RCC 7860 (cell line): ENCODE measurements at places on chromosomes 6 and 20.
A peak's percentile ranks its signal among the peaks of the same experiment; 100 is the strongest.

DNA sequence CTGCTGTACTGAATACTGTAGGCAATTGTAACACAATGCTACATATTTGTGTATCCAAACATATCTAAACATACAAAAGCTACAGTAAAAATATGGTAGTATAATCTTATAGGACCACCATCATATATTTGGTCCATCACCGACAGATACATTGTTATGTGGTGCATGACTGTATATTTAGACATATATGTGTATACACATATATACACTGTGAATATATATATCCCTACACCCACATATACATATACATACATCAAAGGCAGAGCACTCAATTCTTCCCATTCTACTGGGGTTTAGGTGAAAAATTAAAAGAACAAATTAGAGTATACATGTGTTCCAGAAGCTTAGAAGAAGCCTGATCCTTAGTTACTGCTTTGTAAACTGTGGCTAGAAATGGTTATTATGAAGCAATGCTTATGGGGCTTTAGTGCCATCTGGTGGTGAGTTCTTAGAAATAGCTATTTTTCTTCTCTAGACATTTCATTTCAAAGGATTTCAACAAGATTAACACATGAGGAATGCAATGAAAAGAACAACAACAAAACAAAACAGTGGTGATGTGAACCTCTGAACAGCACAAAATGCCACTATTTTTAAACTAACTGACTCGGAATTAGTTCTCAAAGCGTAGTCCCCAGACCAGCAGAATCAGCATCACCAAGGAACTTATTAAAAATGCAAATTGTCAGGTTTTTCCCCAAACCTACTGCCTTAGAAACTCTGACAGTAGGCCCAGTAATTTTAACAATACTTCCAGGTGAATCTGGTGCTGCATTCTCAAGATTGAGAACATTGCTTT, 38.0 kb downstream of the PKHD1 start:
- peak; percentile 31 for DNase-seq

DNA sequence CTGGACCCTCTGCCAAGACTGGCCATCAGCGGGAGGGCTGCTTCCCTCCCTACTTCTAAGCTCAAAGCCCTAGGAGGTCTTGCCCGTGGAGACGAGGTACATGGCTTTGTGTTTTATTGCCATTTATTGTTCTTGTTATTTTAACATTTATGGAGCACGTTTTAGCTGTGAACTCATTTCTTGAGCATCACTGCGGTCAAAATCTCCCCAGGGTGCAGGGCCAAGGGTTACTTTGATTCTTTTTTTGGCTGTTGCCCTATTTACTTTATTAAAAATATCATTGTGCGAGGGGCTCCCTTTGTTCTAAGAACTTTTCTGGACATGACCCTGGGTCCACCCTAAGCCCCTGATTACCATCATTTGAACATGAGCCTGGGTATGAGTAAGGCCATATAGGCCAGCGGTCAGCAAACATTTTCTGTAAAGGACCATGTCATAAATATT, 51.6 kb downstream of the EYA2 start:
- no peak for DNase-seq

DNA sequence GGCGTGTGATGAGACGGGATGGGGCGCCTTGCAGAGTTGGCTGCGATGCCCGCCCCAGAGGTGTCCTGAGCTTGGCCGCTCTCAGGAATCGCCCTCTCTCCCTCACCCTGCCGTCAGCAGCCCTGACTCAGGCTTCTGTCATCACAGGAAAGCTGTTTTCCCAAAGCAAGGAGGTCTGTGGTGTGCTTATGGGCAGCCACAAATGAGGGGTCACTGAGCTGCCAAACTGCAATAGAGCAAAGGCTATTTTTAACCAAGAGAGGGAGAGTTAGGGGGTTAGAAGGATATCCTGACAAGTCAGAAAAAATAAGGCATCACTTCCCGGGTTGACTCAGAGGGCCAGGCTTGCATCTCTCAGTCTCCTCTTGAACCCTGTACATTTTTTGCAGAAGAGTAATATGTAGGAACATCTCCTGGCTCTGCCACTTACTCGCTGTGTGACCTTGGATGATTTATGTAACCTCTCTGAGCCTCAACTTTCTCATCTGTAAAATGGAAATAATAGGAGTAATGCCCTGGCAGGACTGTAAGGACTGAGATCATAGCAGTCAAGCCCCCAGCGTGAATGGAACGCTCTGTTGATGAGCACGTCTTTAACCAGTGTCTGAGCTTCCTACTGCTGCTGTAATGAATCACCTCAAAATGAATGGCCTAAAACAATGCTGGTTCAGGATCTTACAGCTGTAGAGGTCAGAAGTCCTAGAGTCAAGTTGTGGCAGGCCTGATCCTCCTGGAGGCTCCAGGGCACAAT, 181.9 kb downstream of the NFATC2 start:
- DNase-seq: peak; percentile 100

DNA sequence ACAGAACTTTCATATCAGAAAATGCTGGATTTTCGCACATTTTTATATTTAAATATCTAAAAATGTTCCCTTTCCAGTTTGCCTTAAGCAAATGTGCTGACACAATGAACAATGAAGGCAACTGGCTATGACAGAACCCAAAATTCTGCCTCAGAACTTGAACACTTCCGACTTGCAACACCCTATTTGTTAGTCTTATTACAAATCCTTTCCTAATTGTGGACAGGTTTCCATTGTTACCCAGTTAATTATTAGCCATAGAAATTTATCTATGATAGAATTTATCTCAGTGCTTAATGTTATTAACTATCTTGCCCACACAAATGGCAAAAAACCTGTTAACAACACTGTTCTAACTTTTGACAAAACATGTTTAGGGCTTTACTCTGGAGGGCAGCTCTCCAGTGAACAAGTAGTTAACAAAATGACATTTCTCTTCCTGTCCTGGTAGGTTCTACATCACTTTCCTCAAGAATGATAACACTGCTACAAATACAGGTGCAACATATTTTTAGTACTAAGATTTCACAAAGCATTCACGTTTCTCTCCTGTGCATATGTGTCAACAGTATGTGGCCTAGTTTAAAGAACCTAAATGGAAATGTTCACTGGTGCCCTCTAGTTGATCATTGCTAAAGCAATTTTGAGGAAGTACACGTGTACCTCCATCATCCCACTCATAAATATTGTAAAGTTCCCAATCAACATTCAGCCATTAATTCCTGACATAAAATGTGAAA, 58.4 kb downstream of the HIVEP2 start:
- DNase-seq: peak; percentile 36

GRCh38 chr6:1619098-1619672, 9.5 kb downstream of the FOXC1 start:
- no peak for DNase-seq

- DNase-seq: no peak
These were observed 233.5 kb upstream of the TAB2 start for GRCh38 chr6:149084026-149084425.

DNA sequence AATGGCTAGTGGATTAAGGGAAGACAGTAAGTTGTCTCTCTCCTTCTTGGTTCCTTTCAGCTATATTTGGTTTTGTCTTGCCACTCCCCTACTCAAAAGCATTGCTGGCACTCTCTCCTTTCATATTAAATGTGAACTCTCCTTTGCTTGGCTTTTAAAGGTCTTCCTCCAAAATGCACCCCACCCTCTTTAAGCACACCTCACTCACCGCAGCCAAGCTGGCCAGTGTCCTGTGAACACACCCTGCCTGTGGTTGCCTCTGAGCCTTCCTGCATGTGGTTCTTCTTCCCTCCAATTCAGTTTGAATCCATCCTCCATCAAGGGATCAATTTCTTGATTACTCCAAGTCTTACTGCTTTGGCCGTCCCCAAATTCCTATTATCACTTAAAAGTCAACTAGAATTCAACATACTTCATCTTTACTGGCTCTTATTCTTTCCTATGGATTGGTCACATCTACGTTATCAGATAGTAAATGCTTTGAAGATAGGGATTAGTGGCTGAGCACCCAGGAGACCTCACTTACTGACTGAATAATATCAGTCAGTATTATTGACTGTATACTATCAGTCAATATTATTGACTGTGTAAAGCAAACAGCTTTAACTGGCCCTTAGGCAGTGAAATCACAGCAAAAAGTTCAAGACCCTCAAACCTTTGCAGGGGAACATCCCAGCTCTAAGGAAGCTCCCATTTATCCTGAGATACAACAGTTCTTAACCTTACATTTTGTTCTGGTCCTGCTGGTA, 41.6 kb upstream of the SPDEF start:
- DNase-seq: no peak

DNA sequence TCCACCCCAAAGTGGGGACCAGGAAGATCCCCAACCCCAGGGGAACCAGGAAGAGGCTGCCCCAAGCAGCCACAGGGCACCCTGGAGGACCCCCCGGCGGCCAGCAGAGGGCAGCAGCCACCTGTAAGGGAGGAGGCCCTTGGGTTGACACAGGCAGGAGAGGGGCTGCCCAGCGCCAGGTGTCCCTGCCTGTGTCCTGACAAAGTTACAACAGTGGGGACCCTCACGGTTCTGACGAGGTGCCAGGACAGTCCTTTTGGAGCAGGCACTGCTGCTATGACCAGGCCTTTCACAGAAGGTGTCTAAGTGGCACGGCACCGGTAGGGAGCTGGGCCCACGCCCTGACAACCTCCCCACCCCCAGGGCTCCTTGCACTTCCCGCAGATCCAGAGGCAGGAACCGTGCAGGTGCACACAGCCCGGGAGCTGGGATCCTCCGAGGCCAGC, 176.7 kb downstream of the BMP7 start:
- peak; percentile 18 for DNase-seq

DNA sequence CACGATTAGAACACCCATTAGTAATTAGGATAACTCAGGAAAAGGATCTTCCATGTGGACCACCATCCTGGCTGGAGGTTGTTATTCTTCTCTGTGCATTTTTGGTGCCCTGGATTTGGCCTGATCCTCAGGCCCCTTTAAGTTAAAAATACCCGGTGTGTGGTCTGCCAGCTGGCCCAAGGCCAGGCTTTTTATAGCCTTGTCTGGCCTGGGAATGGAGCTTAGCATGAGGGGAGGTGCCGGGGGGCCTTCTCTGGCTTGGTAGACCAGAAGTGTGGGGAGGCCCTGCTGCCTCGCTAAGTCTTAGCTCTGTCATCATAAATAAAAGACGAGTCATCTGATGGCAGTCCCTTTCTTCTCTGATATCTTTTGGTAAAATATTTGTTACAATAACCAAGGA, 71.4 kb downstream of the ARID1B start:
- DNase-seq: peak; percentile 17

GRCh38 chr6:163775313-163775712, 360.8 kb downstream of the QKI start:
- DNase-seq: no peak

DNA sequence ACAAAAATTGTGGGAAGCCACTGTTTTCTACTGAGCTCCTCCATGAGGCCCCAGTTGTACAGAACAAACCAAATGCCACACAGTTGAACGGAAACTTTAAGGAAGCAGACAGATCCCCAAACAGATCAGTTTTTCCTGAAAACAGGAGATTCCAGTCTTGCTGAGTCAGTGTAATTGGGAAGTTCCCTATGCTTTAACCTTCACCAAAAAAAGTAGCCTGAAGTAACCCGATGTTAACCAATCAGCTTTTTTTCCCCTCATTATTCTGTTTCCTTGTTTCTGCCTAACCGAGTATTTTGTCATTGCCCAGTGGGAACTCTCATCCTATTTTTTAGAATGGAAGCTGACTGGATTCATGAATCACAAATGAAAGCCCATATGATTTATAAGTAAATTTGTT, 36.7 kb downstream of the MARCKS start:
- DNase-seq: no peak

GRCh38 chr20:41469868-41470267, 103.2 kb upstream of the EMILIN3 start:
- no peak for DNase-seq

- no peak for DNase-seq
These were observed 68.1 kb upstream of the CEP85L start for GRCh38 chr6:118719351-118720124.

GRCh38 chr6:153059757-153060156, 57.2 kb upstream of the MTRF1L start:
- no peak for DNase-seq

- DNase-seq: no peak
These were observed 26.1 kb downstream of the CEP57L1 start for GRCh38 chr6:109121411-109121810.

DNA sequence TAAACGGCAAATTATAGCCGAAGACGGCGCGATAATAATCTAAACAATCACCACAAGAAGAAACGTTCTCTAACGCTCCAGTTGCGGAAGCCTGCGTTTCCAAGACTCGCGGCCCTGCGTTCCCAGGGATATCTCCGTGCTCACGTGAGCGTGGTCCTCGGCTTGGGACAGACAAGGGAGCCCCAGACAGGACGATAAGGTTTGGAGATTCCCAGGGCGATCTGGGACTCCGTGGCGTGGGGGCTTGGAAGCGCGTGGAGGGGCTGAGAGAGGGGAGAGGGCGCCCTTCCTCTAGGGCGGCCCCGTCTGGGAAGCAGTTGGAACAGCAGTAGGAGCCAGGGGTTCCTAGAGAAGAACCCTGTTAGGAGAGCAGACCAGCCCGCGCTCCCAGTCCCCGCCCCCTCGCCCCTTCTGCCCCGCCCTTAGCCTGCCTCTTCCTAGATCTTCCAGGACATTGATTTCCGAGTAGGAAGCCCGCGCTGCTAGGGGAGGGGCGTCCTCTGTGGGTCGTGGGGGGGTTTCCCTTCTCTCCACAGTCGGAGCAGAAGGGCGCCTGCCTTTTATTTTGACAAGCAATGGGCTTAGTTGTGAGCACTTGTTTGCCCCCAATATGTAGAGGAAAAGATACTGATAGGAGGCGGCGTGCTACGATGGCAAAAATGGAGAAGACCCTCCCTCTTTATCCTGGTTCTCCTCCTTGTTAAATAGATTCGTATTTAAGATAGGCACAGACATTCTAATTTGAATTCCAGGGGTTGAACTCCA, 10.6 kb downstream of the NRN1 start:
- DNase-seq: no peak

GRCh38 chr6:41587131-41587879, 41.1 kb downstream of the FOXP4 start:
- no peak for DNase-seq

DNA sequence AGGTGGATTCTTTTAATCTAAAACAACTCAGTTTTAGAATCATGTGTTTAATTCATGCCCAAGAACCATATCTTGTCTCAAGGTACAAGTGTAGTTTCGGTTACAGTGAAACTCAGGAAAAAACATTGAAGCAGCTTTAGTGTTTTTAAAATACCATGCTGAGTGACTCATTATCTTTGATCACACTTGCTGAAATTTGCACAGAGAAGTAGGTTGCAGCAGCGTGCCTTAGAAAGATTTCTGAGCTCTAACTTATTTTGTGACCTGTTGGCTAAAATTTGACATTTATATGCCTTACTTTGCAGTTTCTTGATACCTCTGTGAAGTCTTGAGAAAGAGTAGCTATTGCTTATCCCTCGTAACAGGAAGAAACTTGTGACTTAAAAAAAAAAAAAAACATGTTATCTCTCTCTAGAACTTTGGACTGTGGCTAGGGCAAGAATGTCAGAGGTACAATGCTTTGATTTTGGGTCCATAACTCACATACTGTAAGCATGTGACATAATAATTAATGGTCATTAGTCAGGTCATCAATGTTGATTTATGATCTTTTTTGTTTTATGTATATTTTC, 34.5 kb upstream of the FUCA2 start:
- no peak for DNase-seq

- DNase-seq: no peak
These were observed 6.7 kb downstream of the RNF114 start for GRCh38 chr20:49942942-49943341.
